ENCODE measurements at places on chromosomes 13 and 19.
A peak's percentile ranks its signal among the peaks of the same experiment; 100 is the strongest.

DNA sequence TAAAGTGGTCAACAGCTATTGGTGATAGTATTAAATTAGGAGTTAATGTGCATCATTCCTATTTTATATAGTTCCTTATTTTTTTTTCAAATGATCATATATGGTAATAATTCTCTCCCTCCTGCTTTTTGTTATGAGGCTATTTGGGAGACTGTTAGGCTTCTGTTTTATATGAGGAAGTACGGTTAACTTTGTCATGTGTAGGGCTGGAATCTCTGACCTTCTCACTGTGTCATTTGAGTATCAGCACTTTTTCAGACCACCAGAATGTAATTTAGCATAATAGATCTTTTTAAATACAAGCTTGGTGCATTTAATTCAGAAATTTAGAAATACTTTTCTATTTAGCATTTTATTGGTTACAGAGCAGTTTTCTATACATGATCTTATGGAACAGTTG lies 7.7 kb downstream of the DGKH start:
- DNase-seq, result no peak

GRCh38 chr19:10537668-10538067 lies 6.0 kb upstream of the ATG4D start:
- no peak for DNase-seq

GRCh38 chr13:32491028-32491427 lies 47.6 kb downstream of the N4BP2L2 start:
- no peak for DNase-seq

DNA sequence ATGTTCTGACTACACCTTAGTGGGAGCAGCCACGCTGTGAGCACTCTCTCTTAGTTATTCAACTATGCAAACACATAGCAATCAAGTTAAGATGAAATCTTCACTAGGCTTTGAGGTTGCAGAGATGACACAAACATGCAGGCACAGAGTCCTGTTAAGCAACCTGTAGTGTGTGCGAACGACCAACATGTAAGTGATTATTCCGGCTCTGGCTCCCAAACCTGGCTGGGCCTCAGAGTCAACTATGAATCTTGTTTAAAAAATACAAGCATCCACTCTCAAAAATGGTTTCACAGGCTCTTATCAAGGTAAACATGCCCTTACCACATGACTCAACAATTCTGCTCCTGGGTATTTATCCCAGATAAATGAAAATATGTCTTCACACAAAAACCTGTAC lies 91.4 kb downstream of the IRS2 start:
- DNase-seq, result peak; percentile 18

DNA sequence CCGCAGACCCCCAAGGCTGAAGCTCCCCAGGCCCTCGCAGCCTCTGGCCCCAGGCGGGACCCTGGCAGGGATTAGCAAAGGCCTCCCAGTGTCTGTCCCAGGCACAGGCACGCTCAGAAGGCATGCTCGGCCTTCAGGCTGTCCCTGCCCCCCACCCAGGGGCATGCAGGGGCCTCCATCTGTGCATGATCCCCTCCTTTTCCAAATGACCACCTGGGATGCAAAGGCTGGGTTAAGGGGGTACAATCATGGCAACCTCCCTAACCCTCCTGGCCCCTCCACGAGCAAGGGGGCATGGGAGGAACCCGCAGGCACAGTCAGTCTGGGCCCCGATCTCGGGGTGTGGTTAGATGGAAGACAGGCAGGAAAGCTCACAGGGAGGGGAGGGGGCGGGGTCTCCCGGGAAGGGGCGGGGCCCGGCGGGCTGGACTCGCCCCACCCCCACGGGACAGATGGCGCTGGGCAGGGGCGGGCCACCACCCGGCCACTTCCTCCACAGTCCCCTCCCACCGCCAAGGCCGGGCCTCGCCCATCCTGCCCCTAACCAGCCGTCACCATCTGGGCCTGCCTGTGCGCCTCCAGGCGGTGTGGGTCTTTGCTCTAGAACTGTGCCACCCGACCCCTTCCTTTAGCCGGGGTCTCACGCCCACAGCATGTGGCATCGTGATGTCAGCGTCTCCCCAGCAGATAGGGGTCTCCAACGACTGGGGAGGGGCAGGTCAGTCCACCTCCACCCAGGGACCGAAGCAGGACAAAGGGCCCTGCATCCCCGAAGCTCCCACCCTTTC lies 7.0 kb upstream of the REXO1 start:
- peak; percentile 92 for DNase-seq

DNA sequence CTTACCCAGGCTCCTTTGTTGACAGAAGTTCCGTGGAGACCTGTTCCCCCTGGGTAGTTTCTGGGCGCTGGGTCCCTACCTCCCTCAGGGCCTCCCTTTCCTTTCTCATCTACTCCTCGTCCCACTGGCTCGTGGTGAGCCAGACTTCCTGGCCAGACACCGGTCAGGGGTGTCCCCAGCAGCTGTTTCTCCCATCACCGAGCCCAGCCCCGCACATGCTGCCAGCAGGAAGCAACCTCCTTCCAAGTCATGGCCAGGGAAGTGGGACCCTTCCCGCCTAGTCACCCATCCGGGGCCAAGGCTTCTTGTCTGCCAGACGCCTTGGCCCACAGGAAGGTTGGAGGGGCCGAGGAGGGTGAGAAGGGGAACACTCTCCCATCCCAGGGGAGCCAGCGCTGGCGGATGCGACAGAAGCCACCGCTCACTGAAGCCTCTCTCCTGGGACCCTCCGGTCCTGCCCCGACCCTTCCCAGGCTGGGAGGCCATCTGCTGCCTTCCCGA lies 5.7 kb downstream of the PAK4 start:
- DNase-seq, result no peak
